ENCODE measurements at places on chromosomes 13 and 19. TPM values are rescaled to one million over a fixed set of nuclear protein-coding genes. Genes with fewer than 3 reads are reported as not detected.

The SULT2A1 gene
- total RNA-seq: not detected

- no peak overlapping the region for H3K4me3 ChIP-seq
- H3K36me3 ChIP-seq: no peaks in the 10 kb centered on the region
- H3K27ac ChIP-seq: no peak overlapping the region
- H3K4me1 ChIP-seq: peaks cover 6% of the 10 kb centered on the region
- H3K27me3 ChIP-seq: peaks cover 53% of the 10 kb centered on the region
Measured at GRCh38 chr13:31115616-31116015, 46.1 kb downstream of the HSPH1 start.

The NPHS1 gene
- 0.40 TPM for total RNA-seq

GRCh38 chr13:112486386-112487126 is 101.4 kb downstream of the TUBGCP3 start:
- H3K27ac ChIP-seq: no peak overlapping the region
- DNase-seq: no peak
- H3K4me3 ChIP-seq: no peak overlapping the region
- no peaks in the 10 kb centered on the region for H3K27me3 ChIP-seq
- H3K36me3 ChIP-seq: peaks cover 28% of the 10 kb centered on the region

DNA sequence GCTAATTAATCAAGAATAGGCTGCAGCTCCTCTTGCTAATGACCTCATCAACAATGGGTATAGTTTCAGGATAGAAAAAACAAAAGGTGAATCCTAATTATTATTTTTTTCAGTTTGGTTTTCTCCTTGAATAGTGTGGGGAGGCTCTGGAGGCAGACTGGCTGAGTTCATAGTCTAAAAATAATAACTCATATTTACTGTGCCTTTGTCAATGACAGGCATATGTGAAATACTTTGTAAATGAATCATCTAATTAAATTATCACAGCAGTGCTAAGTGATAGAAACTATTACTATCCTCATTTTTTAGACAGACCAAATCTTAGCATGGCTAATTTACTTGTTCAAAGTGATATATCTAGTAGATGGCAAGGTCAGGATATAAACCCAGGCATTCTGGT is 1261.0 kb upstream of the SLC10A2 start:
- no peak overlapping the region for H3K4me3 ChIP-seq
- no peaks in the 10 kb centered on the region for H3K27me3 ChIP-seq
- H3K4me1 ChIP-seq: no peaks in the 10 kb centered on the region
- H3K27ac ChIP-seq: no peak overlapping the region

DNA sequence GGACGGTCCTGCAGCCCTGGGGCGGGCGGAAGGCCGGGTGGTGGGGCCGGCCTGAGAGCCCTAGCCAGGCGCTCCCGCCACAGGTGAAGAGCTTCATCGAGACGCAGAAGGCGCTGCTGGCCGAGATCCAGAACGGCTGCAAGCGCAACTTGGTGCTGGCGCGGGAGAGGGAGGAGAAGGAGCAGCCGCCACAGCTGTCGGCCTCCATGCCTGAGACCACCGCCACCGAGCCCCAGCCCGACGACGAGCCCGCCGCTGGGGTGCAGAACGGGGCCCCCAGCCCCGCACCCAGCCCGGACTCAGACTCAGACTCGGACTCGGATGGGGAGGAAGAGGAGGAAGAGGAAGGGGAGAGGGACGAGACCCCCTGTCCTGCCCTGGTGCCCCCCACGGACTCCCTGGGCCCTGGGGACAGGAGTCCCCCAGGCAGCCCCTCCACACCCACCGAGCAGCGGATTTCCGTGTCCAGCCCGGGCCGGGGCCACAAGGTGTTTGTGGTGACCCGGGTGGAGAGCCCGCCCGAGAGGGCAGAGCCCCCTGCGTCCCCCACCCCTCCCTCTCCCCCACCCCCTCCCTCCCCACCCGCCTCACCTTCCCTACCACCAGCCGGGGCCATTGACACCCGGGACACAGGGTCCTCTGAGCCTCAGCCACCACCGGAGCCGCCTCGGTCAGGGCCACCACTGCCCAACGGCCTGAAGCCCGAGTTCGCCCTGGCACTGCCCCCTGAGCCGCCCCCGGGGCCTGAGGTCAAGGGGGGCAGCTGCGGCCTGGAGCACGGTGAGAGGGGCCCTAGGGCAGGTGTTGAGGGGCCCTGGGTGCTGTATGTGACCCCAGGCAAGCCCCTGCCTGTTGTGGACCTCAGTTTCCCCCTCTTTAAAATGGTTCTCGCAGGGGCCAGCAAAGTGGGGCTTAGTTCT is 15.3 kb downstream of the NKPD1 start:
- DNase-seq: no peak
- H3K4me3 ChIP-seq: no peak overlapping the region
- H3K36me3 ChIP-seq: peaks cover 6% of the 10 kb centered on the region
- no peak overlapping the region for H3K27ac ChIP-seq
- H3K4me1 ChIP-seq: peaks cover 7% of the 10 kb centered on the region

DNA sequence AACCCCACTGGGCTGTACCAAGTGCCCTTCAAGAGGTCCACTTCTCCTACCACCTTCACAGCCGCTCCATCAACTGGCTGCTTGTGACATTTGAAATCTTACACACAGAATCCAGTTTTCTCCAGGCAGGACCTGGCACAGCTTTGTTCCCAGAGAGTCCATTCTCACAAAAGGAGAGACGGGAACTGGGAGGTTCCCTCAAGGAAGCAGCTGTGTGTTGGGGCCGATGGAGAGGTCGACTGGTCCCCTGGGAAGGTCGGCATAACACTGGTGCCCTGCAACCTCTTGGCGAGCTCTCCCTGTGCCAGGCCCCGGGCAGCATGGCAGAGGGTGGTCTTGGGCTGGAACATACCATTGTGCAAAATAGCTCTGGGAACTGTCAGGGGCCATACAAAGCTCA is 21.5 kb downstream of the ELL start:
- peak overlapping the region; percentile 38 for H3K27ac ChIP-seq
- peak overlapping the region; percentile 49 for H3K4me3 ChIP-seq
- no peaks in the 10 kb centered on the region for H3K27me3 ChIP-seq
- H3K36me3 ChIP-seq: no peaks in the 10 kb centered on the region
- DNase-seq: no peak
- H3K4me1 ChIP-seq: peaks cover 72% of the 10 kb centered on the region

DNA sequence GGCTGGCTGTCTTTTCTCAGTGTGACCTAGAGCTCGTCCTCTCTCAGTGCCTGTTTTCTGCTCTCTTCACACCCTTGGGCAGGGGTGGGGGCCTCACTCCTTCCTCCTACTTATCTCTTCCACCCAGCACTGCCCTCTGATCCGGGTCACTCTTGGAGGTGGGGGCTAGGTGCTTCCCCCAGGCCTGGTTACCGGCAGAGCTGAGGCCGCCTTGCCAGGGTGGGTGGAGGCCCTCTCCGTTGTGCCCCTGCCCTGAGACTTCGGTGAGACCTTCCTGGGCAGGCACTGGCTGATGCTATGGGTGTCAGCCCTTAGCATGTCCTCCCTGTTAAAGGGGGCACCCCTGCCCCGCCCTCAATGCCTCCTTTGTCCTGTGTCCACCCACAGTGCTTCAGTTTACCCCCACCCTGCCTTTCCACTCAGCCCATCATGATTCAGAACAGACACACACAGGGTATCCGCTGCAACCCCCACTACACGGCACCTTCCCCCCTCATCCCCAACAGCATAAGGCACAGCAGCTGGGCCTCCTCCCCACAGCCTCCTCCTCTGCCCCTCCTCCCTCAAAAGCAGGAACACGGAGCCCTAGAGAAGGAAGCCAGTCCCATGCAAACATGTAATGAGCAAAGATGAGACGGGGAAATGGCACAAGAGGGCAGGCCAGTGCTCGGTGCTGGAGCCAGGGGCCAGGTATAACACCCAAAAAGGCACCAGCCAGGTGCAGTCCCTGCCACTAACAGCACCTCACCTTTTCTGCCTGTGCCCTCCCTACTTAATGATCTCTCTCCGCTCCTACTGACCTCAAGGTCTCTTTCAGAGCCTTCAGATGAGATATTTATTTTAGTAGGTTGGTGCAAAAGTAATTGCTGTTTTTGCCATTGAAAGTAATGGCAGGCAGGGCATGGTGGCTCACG is 9.8 kb downstream of the ZGLP1 start:
- no peak overlapping the region for H3K4me3 ChIP-seq
- H3K36me3 ChIP-seq: peaks cover 3% of the 10 kb centered on the region
- H3K27me3 ChIP-seq: peaks cover 26% of the 10 kb centered on the region
- H3K27ac ChIP-seq: no peak overlapping the region
- H3K4me1 ChIP-seq: peaks cover 6% of the 10 kb centered on the region

- peaks cover 8% of the 10 kb centered on the region for H3K36me3 ChIP-seq
- peaks cover 2% of the 10 kb centered on the region for H3K27me3 ChIP-seq
- DNase-seq: no peak
- no peak within 1 kb of the TSS for H3K27ac ChIP-seq
Measured at GRCh38 chr19:32719611-32720059, at the start of gene TDRD12. TDRD12 (plus strand) TSS chr19:32719767; CDS start chr19:32720073, 306 bp downstream.

The IGFL1 gene
- not detected for total RNA-seq

The KMT5C gene
- total RNA-seq: 26.4 TPM

The PPP1R37 gene
- total RNA-seq: 29.5 TPM

GRCh38 chr19:57978586-57979289 is 4.4 kb upstream of the C19orf18 start:
- H3K27ac ChIP-seq: no peak overlapping the region
- no peaks in the 10 kb centered on the region for H3K4me1 ChIP-seq
- no peak overlapping the region for H3K4me3 ChIP-seq
- DNase-seq: no peak
- no peaks in the 10 kb centered on the region for H3K27me3 ChIP-seq

The KIR3DL2 gene
- 0.36 TPM for total RNA-seq

- DNase-seq: no peak
- H3K4me3 ChIP-seq: no peak overlapping the region
- H3K27ac ChIP-seq: no peak overlapping the region
- H3K4me1 ChIP-seq: no peaks in the 10 kb centered on the region
- H3K27me3 ChIP-seq: no peaks in the 10 kb centered on the region
Measured at GRCh38 chr19:36514012-36514612, 14.0 kb downstream of the ZNF260 start.

The TEX101 gene
- not detected for total RNA-seq

GRCh38 chr13:112978561-112979405 is 9.8 kb downstream of the MCF2L start:
- H3K36me3 ChIP-seq: no peaks in the 10 kb centered on the region
- no peak overlapping the region for H3K27ac ChIP-seq
- DNase-seq: no peak
- H3K4me3 ChIP-seq: no peak overlapping the region

DNA sequence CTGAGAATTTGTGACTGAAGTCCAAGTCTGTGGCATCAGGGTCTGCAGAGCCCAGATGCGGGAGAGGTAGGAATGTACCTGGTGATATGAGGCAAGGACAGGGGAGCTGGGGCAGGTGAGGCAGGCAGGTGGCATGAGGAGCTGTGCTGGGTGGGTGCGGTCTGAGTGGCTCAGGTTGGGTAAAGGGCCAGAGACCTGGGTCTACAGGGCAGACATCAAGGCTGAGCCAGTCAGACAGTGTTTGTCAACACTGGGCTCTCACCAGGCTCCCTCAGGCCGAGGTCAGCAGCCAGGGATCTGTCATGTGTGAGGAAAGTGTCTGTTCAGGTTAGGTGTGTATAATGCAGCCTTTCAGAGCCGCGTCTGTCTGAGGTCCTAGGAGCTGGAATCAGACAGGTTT is 18.6 kb downstream of the GPI start:
- no peak for DNase-seq
- H3K4me1 ChIP-seq: peaks cover 6% of the 10 kb centered on the region
- H3K27me3 ChIP-seq: no peaks in the 10 kb centered on the region
- H3K36me3 ChIP-seq: peaks cover 46% of the 10 kb centered on the region
- peak overlapping the region; percentile 63 for H3K27ac ChIP-seq
- no peak overlapping the region for H3K4me3 ChIP-seq

The PPM1N gene
- total RNA-seq: 6.1 TPM

DNA sequence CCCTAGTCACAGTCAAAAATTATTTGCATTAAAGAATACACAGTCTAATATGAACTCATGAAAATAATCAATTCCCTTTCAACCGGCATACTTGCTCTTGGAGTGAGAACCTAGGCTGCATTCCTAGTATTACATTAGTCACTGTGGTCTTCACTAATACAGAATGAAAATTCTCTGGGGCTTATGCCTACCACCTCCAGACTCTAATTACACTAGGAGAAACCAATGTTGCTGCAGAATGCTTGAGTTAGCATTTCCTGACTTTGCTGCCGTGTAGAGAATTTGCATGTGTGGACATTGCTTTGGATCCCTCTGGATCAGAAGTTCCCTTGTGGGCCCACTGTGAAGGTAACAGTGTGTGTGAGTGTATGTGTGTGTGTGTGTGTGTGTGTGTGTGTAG is 87.8 kb downstream of the CCNA1 start:
- H3K4me3 ChIP-seq: no peak overlapping the region
- peaks cover 2% of the 10 kb centered on the region for H3K27me3 ChIP-seq
- no peak for DNase-seq
- H3K4me1 ChIP-seq: no peaks in the 10 kb centered on the region
- no peak overlapping the region for H3K27ac ChIP-seq

DNA sequence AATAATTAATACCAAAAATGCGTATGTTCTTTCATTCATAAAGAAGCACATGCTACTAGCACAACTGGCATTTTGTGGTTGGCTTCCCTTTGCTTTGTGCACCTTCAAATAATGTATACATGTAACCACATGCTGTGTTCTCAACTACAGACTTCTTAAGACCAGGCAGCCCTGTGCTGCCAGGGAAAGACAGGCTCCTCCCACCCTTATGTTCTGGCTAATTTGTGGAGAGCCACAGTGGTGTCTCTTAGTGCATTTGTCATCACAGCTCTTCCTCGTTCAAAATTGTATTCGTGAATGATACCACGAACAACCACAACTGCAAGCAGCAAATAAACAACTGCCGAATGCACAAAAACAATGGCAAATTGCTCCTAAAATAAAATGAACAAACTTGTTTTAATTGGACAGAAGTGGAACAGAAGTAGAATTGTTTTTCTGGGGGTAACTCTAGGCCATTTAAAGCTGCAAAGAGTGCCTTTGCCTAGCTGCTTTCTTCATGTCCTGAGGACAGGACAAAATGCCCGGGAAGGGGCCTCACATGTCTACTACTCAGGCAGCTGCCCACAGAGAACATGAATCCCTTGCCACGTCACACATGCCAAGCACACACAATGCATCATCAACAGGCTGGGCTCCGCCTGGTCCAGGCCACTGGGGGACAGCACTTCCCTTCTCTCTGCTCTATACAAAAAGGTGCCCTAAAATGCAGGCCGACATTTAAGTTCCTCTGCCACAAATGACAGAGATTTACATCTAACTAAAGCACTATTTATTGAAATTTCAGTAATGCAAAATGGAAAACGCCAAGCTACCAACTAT is 21.7 kb downstream of the IRS2 start:
- peaks cover 11% of the 10 kb centered on the region for H3K4me1 ChIP-seq
- H3K27ac ChIP-seq: no peak overlapping the region
- DNase-seq: no peak
- H3K27me3 ChIP-seq: no peaks in the 10 kb centered on the region
- peaks cover 1% of the 10 kb centered on the region for H3K36me3 ChIP-seq

DNA sequence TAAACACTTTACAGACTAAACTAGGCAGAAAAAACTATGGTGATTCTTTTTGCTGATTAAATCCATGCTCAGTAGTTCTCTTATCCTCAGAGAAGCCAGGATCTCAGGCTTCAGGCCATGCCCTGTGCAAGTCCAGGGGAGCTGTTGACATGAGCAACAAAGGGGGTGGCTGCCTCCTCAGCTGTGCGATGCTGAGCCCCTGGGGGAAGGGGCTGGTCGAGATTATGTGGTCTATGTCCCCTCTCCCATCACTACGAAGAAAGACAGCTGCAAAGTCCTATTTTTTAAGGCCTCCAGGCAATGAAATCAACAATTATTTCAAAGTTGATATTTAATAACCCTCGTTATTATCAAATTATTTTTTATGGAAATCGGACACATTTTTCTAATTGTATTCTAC is 37.0 kb downstream of the IRS2 start:
- H3K4me3 ChIP-seq: no peak overlapping the region
- H3K27ac ChIP-seq: no peak overlapping the region
- H3K36me3 ChIP-seq: no peaks in the 10 kb centered on the region
- H3K27me3 ChIP-seq: peaks cover 10% of the 10 kb centered on the region
- peaks cover under 1% of the 10 kb centered on the region for H3K4me1 ChIP-seq
- no peak for DNase-seq
